Stimulated activated naive CD8-positive, alpha-beta T cell treated with anti-CD3 and anti-CD28 coated beads, Interleukin-15, amount 100 ng/mL, for 72 hours (primary cell): ENCODE measurements at places on chromosomes 16 and 17.

- no peak for DNase-seq
These were observed 5.8 kb upstream of the GSE1 start for GRCh38 chr16:85607321-85607765.

DNA sequence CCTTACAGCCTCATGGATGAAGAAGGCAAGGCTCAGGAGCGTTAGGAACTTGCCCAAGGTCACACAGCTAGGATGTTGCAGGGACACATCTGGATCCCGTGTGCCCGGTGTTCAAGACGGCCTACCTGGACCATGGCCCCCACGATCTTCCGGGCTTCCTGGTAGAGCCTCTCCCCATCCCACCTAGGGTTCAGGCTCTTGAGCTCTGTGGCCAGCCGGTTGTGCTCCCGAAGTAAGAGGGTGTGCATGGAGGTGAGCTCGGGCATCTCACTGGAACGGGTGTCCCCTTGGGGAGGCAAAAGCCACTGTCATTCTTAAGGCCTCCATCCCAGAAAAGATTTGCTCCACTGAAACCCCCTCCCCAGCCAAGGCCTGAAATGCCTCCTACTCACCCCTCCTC, 5.3 kb downstream of the MPO start:
- no peak for DNase-seq

DNA sequence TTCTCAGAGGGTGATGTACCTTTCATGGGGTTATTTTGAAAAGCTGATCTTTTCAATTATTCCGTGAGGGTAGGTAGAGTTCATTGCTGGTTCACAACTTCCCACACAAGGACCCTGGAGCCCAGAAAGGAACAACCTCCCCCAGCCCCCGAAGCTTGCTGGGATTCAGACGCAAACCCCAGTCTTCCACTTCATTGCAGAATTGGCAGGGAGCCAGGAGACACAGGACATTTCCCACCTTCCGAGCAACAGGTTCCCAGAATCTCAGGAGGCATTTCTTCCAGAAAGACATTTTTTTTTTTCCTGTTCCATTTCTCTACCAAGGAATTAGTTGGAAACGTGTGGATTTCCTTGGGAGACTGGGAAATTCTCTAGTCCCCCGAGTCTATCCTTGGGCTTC, 106.1 kb downstream of the GP2 start:
- no peak for DNase-seq

DNA sequence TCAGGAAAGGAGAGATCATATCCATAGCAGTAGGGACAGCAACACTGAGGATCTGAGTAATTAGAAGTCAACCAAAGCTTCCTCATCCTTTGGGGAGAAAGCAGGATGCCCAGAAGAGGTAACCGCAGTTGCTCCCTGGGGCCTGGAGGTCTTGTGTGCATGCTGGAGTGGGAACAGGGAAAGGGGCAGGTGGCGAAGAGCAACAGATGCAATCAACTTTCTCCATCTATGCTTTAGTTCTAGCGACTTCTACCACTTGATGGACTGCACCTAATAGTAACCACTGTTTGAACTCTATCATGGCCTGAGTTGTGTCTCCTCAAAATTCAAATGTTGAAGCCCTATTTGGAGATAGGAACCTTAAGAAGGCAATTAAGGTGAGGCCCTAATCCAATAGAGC, 503.8 kb downstream of the NPIPA7 start:
- no peak for DNase-seq
